Activated naive CD4-positive, alpha-beta T cell treated with anti-CD3 and anti-CD28 coated beads for 36 hours (primary cell): ENCODE measurements at places on chromosomes 4 and X. TPM values are rescaled to one million over a fixed set of nuclear protein-coding genes. Genes with fewer than 3 reads are reported as not detected.

TMSB15A gene
- total RNA-seq = 2.1 TPM

SCARB2 gene
- 5.4 TPM for total RNA-seq

NPNT gene
- not detected for total RNA-seq

TEX13D gene
- total RNA-seq = not detected

TMEM156 gene
- total RNA-seq = 11.3 TPM

FRMPD4 gene
- not detected for total RNA-seq

PRICKLE3 gene
- total RNA-seq = 9.3 TPM

ALAS2 gene
- total RNA-seq = not detected

TCEAL7 gene
- total RNA-seq = not detected

CPZ gene
- total RNA-seq = not detected

CITED1 gene
- total RNA-seq = not detected

FRAS1 gene
- total RNA-seq = not detected

DCAF12L2 gene
- not detected for total RNA-seq

MAGEA1 gene
- not detected for total RNA-seq

SOWAHD gene
- total RNA-seq = 0.30 TPM

DDX53 gene
- not detected for total RNA-seq

TRAPPC11 gene
- total RNA-seq = 25.0 TPM

SHROOM4 gene
- total RNA-seq = not detected

VCX2 gene
- not detected for total RNA-seq

NLRP2B gene
- total RNA-seq = not detected

MFAP3L gene
- total RNA-seq = 0.72 TPM

NUDT10 gene
- 1.2 TPM for total RNA-seq

KLF3 gene
- total RNA-seq = 15.2 TPM

SLC6A14 gene
- not detected for total RNA-seq

MPC1L gene
- not detected for total RNA-seq

SETD7 gene
- 12.4 TPM for total RNA-seq

ARHGAP36 gene
- not detected for total RNA-seq

PPP1R2C gene
- not detected for total RNA-seq

USP53 gene
- total RNA-seq = 9.3 TPM
